Glutamatergic neuron (in vitro differentiated cells): ENCODE measurements at places on chromosomes 3 and 15. TPM values are rescaled to one million over a fixed set of nuclear protein-coding genes. Genes with fewer than 3 reads are reported as not detected.
A peak's percentile ranks its signal among the peaks of the same experiment; 100 is the strongest.

DNA sequence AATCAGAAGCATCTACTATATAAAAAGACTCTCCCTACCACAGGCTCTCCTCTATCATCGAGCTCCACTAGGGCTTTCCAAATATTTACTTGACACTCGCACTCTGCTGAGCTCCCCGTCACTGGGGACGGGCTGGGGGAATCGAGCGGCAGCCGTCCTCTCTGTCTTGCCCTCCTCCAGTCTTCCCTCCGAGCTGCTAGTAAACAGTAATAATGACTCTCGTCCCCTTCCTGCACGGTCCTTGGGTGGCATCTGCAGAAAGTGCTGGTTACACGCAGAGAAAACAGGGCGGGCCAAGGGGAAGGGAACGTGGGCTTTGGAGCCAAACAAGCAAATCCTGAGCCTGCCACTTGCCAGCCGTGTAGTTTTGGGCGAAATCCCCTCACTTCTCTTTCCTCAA is 96.6 kb downstream of the LRIG1 start:
- peaks cover 9% of the 10 kb centered on the region for H3K27me3 ChIP-seq
- no peak for DNase-seq
- no peak overlapping the region for H3K4me3 ChIP-seq
- H3K27ac ChIP-seq, result no peak overlapping the region
- H3K36me3 ChIP-seq, result no peaks in the 10 kb centered on the region

GRCh38 chr3:169771497-169772304 is 1.5 kb upstream of the MYNN start:
- H3K36me3 ChIP-seq, result no peaks in the 10 kb centered on the region
- DNase-seq, result peak; percentile 62
- H3K4me1 ChIP-seq, result peaks cover 8% of the 10 kb centered on the region
- peaks cover 22% of the 10 kb centered on the region for H3K27me3 ChIP-seq
- peak overlapping the region; percentile 99 for H3K27ac ChIP-seq

GRCh38 chr15:63436872-63437375 is 55.3 kb upstream of the CA12 start:
- H3K4me3 ChIP-seq, result no peak overlapping the region
- H3K36me3 ChIP-seq, result no peaks in the 10 kb centered on the region
- peaks cover 13% of the 10 kb centered on the region for H3K4me1 ChIP-seq
- no peak overlapping the region for H3K27ac ChIP-seq
- H3K27me3 ChIP-seq, result peaks cover 2% of the 10 kb centered on the region

Gene OR5K3
- total RNA-seq, result not detected

GRCh38 chr3:16432714-16433113 is 80.8 kb downstream of the RFTN1 start:
- no peak overlapping the region for H3K27ac ChIP-seq
- H3K27me3 ChIP-seq, result no peaks in the 10 kb centered on the region
- H3K4me3 ChIP-seq, result no peak overlapping the region
- H3K4me1 ChIP-seq, result peaks cover 5% of the 10 kb centered on the region
- no peaks in the 10 kb centered on the region for H3K36me3 ChIP-seq

Gene PLA1A
- not detected for total RNA-seq

DNA sequence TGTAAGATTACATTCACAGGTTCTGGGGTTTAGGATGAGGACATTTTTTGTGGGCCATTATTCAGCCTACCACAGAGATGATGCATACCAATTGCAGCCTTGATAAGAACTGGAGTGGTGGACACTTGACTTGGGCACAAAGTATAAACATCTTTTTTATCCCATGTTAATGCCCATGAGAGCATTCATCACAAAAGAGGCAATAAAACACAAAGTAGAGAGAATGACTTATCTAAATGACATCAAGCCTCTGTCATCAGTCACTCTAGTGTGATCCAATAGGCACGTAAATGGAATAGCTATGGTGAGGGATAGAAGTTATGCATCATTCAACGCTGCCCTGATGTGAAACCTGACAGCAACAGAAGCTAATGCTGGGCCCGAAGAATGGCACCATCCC is 25.8 kb downstream of the VEPH1 start:
- H3K4me3 ChIP-seq, result no peak overlapping the region
- H3K36me3 ChIP-seq, result no peaks in the 10 kb centered on the region
- no peak for DNase-seq
- H3K4me1 ChIP-seq, result no peaks in the 10 kb centered on the region
- H3K27me3 ChIP-seq, result no peaks in the 10 kb centered on the region

GRCh38 chr15:39331584-39331983 is 249.3 kb upstream of the THBS1 start:
- no peak overlapping the region for H3K4me3 ChIP-seq
- no peak for DNase-seq
- no peak overlapping the region for H3K27ac ChIP-seq
- no peaks in the 10 kb centered on the region for H3K36me3 ChIP-seq

DNA sequence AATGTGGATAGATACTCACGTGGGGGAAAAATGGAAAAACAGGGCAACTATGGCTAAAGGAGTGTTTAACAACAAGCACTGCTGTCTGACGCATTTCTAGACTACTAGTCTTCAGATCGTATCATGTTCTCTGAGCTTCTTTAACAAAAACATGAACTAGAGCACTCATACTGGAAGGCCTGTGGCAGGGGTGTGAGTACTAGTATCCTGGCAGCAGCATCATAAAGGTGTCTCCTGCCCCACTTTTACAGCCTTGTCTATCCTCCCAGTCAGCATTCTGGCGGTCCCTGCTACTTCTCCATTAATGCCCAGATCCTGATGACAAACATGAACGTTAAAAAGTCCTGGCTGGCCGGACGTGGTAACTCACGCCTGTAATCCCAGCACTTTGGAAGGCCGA is 4.0 kb downstream of the FMN1 start:
- no peak overlapping the region for H3K4me3 ChIP-seq
- peaks cover 4% of the 10 kb centered on the region for H3K4me1 ChIP-seq
- no peaks in the 10 kb centered on the region for H3K36me3 ChIP-seq
- H3K27me3 ChIP-seq, result peaks cover 5% of the 10 kb centered on the region
- DNase-seq, result no peak

- no peak for DNase-seq
- no peaks in the 10 kb centered on the region for H3K36me3 ChIP-seq
- peak overlapping the region; percentile 76 for H3K27ac ChIP-seq
- peaks cover 53% of the 10 kb centered on the region for H3K4me1 ChIP-seq
- peak overlapping the region; percentile 70 for H3K4me3 ChIP-seq
These were observed 10.0 kb downstream of the SATB1 start for GRCh38 chr3:18415167-18415566.

DNA sequence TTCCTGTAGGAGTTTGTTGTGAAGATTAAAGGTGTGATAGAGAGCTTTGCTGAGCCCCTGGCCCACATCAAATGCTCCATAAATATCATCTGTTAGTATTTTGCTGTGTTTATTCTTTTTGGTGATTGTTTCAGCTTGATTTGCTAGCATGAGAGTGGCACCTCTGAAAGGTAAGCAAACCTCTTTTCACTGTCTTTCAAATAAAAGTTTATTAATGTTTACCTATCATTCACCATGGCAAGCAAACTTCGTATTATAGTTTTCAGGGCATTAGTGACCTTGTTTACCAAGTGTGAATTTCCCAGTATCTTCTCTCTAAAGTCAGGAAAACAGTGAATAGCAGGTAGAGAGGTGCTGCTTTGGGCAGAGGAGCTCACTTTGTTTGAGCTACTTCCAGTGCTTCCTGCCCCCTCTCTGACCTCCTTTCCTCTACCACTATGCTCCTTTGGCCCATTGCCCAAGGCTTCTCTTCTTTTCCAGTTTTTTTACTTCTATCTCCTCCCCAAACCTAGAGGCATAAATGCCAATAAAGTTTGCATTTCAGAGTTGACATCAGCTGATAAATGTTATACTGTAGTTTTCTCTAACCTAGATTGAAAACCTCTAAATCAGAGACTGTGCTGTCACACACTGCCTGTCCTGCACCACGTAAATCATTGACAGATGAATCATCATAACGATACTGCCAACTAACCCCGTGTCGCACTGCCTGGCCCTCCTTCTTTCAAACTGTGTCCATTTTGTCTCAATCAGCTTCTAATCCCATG is 569.0 kb downstream of the TUSC7 start:
- H3K27me3 ChIP-seq, result peaks cover 2% of the 10 kb centered on the region
- no peak overlapping the region for H3K4me3 ChIP-seq
- no peak for DNase-seq
- H3K27ac ChIP-seq, result no peak overlapping the region
- peaks cover 29% of the 10 kb centered on the region for H3K4me1 ChIP-seq

DNA sequence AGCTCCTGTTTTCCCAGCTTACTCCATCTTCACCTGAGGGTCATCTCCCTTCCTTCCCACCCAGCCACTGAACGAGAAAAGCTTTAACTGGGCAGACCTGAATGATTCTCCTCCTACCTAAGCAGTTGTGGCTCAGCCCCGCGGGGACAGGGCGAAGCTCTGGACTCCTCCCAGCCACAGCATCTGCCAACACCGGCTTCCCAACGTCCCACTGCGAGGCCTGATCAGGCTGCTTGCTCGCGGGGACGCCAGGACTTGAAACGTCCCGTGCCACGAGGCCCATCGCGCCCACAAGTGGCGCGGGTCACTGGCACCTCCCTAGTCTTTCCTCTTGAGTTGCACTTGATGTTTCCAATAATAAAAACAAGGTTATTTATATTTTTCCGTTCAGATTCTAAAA is at the start of gene SPATA16:
Gene SPATA16 (minus strand): TSS at position 250 of the 400 bp plus-strand sequence. CDS start 23,504 bp downstream, outside the sequence.
- peak; percentile 25 for DNase-seq
- no peak within 1 kb of the TSS for H3K4me3 ChIP-seq
- no peak within 1 kb of the TSS for H3K27ac ChIP-seq
- no peaks in the 10 kb centered on the region for H3K36me3 ChIP-seq

Gene IQCF5
- not detected for total RNA-seq

Gene LYSMD4
- total RNA-seq, result 49.8 TPM

DNA sequence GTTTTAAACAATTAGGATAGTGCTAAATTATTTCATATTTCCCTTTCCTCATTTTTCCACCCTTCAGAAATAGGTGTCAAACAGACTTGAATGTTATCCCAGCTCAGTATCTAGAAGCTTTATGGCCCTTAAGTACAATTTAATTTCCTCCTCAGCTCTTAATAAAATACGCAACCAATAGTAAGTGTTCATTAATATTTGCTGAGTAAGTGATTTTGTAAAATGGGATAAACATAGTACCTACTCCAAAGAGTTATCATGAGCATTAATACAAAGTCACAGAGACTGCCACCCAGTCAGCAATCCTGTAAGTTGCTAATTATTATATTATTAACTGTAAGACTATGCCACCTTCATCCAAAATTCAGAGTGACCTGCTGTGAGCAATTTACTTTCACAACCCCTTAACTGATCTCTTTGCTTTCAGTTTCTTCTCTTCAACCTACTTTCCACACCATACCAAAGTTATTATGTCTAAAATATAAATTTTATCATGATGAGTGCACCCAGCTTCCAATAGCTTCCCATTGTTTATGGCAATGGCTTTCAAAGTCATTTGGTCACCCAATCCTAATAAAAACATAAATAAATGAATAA is 30.7 kb upstream of the CLDN1 start:
- no peak for DNase-seq
- no peak overlapping the region for H3K4me3 ChIP-seq
- H3K4me1 ChIP-seq, result no peaks in the 10 kb centered on the region
- H3K36me3 ChIP-seq, result no peaks in the 10 kb centered on the region

Gene STRIT1
- not detected for total RNA-seq

GRCh38 chr15:71237456-71238188 is 122.4 kb downstream of the THSD4 start:
- H3K36me3 ChIP-seq, result peaks cover 4% of the 10 kb centered on the region
- H3K27ac ChIP-seq, result no peak overlapping the region
- no peak for DNase-seq

Gene NOX5
- not detected for total RNA-seq

GRCh38 chr3:58474967-58475578 is 16.8 kb upstream of the KCTD6 start:
- peak overlapping the region; percentile 44 for H3K4me3 ChIP-seq
- peaks cover 7% of the 10 kb centered on the region for H3K27me3 ChIP-seq
- H3K27ac ChIP-seq, result peak overlapping the region; percentile 23
- DNase-seq, result no peak
- peaks cover 12% of the 10 kb centered on the region for H3K4me1 ChIP-seq
- H3K36me3 ChIP-seq, result peaks cover 4% of the 10 kb centered on the region

- peaks cover 2% of the 10 kb centered on the region for H3K4me1 ChIP-seq
- no peak overlapping the region for H3K27ac ChIP-seq
- H3K4me3 ChIP-seq, result no peak overlapping the region
- no peaks in the 10 kb centered on the region for H3K27me3 ChIP-seq
- DNase-seq, result peak; percentile 41
These were observed 221.0 kb upstream of the EOMES start for GRCh38 chr3:27943106-27943505.

GRCh38 chr3:61961900-61962299 is 400.5 kb downstream of the PTPRG start:
- no peaks in the 10 kb centered on the region for H3K27me3 ChIP-seq
- no peak overlapping the region for H3K4me3 ChIP-seq
- no peak overlapping the region for H3K27ac ChIP-seq
- peaks cover 7% of the 10 kb centered on the region for H3K4me1 ChIP-seq
- no peak for DNase-seq

DNA sequence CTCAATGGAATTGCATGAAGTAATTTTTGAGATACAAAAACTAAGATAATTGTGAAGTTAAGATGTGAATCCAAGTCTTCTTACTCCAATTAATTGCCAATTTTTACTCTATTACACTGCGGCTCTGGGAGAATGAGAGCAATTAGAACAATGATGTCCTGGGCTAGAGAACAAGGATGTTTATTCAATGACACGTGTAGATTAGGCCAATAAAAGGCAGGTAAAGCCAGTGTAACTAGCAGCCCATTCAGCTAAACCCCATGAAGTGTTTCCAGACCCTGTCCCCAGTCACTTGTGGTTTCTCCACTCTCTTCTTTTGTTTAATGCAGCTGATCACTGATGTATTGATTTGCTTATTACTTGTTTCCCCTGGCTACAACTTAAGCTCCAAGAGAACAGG is 381.1 kb upstream of the ARHGEF26 start:
- H3K4me3 ChIP-seq, result no peak overlapping the region
- H3K4me1 ChIP-seq, result no peaks in the 10 kb centered on the region
- H3K27ac ChIP-seq, result no peak overlapping the region
- H3K27me3 ChIP-seq, result peaks cover 2% of the 10 kb centered on the region
